ENCODE measurements at places on chromosomes 4 and X.

- DNase-seq = peak; percentile 78
These were observed 164.7 kb downstream of the SOWAHB start for GRCh38 chr4:76733068-76733771.

DNA sequence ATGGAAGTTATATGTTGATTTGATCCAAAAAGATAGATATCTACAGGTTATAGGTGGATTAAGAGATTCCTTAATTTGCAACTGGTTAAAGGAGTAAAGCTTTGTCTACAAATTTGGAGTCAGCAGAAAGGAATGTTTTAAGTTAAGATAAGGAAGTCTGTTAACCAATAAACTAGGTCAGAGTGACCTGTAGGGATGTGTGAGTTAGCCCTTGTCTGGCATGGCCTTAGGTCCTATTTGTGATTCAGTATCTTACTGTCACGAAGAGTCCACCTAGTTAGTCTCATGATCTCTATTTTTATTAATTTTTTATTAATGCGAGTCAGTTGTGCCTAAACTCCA lies 230.8 kb downstream of the INPP4B start:
- DNase-seq = no peak

DNA sequence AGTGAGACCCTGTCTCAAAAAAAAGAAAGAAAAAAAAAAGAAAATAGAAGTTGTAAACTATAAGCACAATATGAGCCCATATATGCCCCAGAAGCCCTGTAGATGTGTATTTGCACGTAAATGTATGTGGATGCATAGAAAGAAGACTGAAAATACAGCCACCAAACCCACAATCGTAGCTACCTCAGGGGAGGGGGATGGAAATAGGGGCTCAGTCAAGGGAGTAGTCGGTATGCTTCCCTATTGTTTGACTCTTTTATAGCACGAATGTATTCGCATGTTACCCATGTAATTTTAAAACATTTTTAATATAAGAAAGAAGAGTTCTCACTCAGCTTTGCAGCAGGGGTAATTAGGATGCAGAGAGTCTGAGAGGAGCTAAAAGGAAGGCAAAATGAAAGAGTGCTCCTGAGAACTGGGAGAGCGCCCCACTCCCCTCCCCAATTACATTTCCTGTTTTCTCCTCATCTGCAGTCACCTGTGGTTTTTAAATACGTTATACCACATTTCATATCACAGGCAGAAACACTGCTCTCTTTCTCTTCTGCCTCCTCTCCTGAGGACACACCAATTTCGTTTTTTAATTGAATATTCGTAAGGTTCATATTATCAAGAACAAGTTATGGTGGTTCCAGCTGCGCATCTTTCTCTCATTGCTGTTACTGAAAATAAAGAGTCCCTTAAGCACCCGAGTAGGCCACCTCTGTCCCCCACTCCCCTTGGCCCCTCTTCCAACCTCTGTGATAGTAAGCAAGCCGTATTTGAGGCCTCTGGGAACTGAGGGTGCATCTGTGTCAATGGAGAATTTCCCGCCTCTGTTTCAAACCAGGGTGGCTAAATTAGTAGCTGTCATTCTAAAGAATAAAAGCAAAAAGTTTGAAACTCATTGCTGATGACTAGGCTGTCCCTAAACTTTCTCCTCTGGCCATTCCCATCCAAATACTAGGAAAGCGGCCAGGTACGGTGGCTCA lies 10.7 kb downstream of the SEPTIN6 start:
- no peak for DNase-seq

DNA sequence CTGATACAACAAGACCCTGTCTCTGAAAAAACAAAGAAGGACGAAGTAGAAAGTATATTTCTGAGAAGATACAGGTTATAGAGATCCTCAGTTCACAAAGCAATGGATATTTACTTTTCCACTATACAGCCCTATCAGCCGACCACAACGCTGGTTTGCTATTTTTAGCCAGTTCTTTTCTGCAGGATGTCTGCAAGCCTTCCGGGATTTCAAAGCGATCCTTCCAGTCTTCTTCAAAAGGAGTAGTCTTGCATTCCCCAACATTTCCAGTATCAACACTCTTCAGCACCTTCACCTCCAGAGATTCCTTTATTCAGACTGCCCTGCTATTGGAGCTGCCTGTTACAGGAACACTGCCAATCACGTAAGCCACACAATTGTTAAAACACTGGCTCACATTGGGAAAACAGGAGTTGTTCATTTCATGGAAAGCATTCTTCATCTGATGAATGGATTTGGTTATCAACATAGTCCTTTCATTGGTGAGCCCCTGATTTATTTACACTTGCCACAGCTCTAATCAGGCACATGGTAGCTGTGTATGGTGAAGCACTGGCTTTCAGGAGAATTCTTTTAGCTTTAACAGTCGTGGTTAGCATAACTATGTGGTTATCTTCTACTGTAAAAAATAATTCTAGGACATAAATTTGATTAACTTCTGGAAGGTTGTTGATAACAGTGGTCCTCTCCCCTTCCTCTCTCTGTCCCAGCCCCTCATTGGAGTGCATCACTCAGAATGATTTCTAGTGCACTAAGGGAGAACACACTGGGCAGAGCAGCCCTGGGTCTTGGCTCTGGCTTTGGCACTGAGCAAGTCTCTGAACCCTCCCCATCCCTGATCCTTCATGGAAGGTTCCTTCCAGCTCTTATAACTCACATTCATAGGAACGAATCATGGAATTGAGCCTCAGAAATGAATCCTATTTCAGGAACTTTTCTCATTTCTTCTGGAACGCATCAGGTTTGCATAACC lies 109.9 kb upstream of the SORBS2 start:
- no peak for DNase-seq

- DNase-seq = no peak
These were observed 73.6 kb downstream of the MED28 start for GRCh38 chr4:17688011-17688441.

GRCh38 chrX:41441934-41442823 lies 5.0 kb upstream of the NYX start:
- peak; percentile 43 for DNase-seq

DNA sequence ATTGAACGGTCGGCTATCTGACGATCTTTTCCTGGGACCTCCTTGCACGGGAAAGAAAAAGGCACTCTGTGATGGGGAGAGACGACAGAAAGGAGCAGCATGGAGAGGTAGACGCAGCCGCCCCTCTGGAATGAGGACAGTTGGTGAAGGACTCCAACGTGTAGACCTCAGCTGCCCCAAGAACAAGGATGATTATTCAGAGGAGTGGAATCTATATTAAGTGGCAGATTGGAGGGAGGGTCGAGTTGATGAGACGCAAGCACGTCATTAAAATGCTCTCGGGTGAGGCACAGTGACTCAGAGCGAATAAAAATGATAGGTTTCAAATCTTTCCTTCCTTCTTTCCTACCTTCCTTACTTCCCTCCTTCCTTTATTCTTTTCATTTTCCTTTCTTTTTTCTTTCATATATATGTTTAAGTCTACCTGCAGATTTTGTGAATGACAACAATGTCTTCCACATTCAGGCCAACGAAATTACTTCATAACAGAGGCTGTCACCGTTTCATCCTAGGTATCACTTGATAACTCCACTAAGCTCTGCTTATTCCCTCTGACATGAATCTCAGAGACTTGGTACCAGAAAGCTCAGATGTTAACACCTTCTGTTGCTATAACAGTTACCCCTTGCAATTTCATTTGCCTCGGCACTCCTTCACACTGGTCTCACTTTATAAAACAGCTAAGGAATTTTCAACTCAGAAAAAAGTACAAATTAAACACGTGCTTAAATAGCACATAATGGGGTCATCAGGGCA lies 110.0 kb upstream of the PPARGC1A start:
- no peak for DNase-seq

- no peak for DNase-seq
These were observed 490.8 kb downstream of the RAPGEF2 start for GRCh38 chr4:159593681-159594080.

- DNase-seq = no peak
These were observed 20.0 kb downstream of the MORF4L2 start for GRCh38 chrX:103666202-103667107.

- DNase-seq = no peak
These were observed 8.1 kb downstream of the NEK1 start for GRCh38 chr4:169604131-169604900.

- DNase-seq = peak; percentile 3
These were observed 2.4 kb downstream of the LONRF3 start for GRCh38 chrX:118976599-118977340.

DNA sequence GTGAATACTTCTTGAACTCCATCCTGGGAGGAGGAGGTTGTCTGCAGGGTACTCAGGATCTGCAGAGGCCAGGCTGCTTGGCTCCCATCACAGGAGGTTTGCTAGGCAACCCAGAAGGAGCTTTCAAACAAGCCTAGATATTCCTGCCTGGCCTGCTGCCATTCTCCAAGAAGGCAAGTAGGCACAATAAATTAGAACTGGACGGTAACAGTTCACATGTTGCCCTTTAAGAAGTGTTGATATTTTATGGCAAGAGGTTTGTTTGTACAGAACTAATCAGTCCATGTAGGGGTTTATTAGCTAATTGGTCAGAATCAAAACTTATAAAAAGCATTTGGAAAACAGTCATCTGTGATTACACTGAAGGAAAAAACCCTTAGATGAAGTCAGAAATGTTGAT lies 39.3 kb downstream of the SYNPO2 start:
- no peak for DNase-seq

DNA sequence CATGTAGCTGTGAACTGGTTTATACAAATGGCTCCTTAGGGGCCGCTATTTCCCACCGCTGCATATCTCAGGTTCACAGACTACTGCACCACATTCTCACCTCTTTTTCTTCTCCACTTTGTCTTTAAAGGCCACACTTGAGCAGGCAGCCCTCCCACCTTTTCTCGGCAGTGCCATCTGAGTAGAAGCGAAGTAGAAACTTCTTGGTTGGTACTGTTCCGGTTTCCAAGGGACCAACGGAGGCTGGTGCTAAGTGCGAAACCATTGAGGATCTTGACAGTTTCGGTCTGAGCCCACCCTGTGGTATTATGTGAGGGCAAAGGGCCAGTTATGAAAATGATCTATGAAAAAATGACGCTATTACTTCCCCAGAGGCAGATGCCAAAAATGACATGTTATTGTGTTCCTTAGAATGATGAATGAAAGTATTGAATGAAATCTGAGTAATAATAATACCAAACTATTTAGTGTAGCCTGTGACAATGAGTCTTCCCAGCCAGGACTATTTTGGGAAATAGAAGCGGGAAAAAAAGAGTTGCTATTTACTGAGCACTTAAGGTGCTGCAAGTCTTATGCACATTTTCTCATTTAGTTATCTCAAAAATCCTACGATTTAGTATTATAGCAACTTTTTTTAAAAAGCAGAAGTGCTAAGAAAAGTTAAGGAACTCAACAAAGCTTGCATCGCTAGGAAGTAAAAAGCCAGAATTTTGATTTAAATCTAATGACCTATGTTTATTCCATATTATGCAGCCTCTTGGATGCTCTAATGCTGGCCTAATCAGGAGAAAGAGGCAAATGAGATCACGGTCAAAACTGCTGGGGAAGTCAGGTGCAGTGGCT lies 29.6 kb upstream of the CHRNA9 start:
- no peak for DNase-seq

GRCh38 chr4:182294451-182294850 lies 51.2 kb downstream of the TENM3 start:
- DNase-seq = no peak

DNA sequence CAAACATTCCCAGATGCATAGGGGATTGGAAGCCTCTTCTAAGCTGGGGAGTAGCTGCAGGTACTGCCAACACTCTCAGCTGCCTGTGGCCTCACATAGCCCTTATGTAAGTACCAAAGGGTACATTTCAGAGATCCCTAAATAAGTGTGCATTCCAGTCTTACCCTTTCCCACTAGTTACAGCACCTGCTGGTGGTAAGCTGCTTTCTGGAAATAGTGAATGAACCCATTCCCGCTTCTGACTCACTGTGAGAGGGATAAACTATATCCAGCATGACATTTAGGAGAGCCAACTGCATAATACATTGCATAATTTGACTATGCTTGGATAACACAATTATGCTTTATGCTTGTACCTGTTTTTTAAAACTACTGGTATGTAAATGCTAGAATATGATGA lies 149.0 kb downstream of the FAM13A start:
- DNase-seq = no peak

- peak; percentile 81 for DNase-seq
These were observed 1.5 kb downstream of the BRWD3 start for GRCh38 chrX:80807992-80808735.

GRCh38 chr4:149638073-149638472 lies 177.6 kb downstream of the IQCM start:
- no peak for DNase-seq

GRCh38 chrX:150200820-150201287 lies 162.3 kb upstream of the MAMLD1 start:
- DNase-seq = peak; percentile 85

DNA sequence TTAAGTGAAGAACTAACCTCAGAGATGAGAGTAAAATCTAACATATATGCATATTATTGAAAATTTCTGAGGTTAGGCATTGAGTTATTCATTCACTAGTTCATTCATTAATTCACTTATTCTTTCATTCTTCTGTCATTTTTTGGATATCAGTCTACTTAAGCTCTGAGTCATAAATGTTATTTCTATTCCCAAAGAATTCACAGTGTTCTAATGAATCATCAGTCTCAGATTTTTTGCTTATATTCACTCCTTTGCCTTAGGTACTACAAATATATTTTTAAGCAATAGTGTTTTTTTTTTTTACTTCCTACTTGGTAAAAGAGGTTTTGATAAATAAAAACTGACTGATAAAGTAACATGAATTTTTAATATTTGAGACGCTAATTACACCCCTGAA lies 95.2 kb upstream of the DKK2 start:
- no peak for DNase-seq

- no peak for DNase-seq
These were observed 49.1 kb upstream of the DYNLT3 start for GRCh38 chrX:37896511-37896890.

GRCh38 chr4:85784947-85785346 lies 310.0 kb downstream of the ARHGAP24 start:
- DNase-seq = no peak

DNA sequence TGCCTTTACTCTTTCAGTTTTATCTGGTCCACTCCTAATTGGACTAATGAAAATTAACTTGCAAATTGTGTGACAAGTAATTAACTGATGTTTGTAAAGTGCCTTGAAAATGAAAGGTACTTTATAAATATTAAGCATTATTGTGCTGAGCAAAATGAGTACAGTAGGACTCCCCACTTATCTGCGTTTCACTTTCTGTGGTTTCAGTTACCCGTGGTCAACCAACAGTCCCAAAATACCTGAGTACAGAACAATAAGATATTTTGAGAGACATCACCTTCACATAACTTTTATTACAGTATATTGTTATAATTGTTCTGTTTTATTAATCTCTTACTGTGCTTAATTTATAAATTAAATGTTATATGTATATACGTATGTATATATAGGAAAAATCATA lies 27.4 kb upstream of the JADE3 start:
- DNase-seq = no peak

GRCh38 chr4:116736756-116737155 lies 348.6 kb downstream of the TRAM1L1 start:
- no peak for DNase-seq
